ENCODE measurements at places on chromosomes 6 and 20.
A peak's percentile ranks its signal among the peaks of the same experiment; 100 is the strongest.

GRCh38 chr20:62500237-62500864 is 24.6 kb upstream of the GATA5 start:
- no peak for DNase-seq

DNA sequence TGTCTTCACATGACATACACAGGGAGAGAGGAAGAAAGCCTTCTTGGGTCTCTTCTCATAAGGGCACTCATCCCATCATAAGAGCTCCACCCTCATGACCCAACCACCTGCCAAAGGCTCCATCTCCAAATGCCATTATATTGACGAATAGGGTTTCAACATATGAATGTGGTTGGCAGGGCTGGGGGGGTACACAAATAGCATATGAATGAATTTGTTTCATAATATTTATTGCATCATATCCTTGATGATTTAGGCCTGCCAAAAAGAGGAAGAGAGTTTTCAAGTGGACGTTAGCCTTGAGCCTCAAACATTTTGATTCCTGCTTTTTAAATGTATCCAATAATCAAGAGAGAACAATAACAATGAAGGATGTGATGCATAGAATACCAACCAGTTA is 26.2 kb upstream of the OPRM1 start:
- no peak for DNase-seq

- DNase-seq, result no peak
Observed at GRCh38 chr20:38601216-38602184, at the start of gene ARHGAP40. TSS of gene ARHGAP40 (plus strand) at chr20:38601809.

DNA sequence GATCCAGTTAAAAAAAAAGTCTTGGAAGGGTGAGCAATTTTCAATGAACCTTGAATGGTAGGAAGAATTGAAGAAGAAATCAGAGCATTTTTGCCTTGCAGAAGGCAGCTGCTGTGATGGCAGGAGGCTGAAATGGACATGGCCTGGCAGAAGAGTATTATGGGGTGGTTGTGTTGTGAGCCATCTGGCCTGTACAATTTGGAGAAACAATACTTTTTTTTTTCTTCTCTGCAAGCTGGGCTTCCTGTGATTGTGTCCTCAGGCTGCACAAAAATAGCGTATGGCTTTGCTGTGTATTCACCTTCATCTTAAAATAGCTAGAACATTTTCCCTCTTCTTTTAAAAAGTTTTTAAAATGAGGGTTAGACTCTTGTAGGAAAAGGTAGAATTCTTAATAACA is 21.4 kb downstream of the SYCP2L start:
- DNase-seq, result no peak

- no peak for DNase-seq
Observed at GRCh38 chr6:38715016-38715689, at the start of gene DNAH8. TSS of gene DNAH8 (plus strand) at chr6:38715311. CDS start at chr6:38722810, 7,499 bp downstream.

- DNase-seq, result no peak
Observed at GRCh38 chr6:132456700-132457143, 55.4 kb upstream of the MOXD1 start.

DNA sequence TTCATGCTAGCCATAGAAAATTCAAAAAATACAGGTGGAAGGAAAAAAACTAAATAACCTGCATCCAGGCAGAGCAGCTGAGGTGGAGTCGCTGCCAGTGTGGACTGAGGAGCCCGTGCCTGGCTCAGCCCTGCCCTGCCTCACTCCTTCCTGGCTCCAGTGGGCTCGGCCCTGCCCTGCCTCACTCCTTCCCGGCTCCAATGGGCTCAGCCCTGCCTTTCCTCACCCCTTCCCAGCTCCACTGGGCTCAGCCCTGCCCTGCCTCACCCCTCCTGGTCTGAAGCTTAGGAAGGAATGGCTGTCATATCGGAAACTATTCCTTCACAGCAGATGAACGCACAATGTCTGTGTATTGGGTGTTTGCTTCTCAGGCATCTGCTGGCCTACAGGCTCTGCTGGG is 142.1 kb downstream of the SMOC2 start:
- no peak for DNase-seq

GRCh38 chr6:74939151-74939708 is 266.6 kb downstream of the COL12A1 start:
- DNase-seq, result no peak

DNA sequence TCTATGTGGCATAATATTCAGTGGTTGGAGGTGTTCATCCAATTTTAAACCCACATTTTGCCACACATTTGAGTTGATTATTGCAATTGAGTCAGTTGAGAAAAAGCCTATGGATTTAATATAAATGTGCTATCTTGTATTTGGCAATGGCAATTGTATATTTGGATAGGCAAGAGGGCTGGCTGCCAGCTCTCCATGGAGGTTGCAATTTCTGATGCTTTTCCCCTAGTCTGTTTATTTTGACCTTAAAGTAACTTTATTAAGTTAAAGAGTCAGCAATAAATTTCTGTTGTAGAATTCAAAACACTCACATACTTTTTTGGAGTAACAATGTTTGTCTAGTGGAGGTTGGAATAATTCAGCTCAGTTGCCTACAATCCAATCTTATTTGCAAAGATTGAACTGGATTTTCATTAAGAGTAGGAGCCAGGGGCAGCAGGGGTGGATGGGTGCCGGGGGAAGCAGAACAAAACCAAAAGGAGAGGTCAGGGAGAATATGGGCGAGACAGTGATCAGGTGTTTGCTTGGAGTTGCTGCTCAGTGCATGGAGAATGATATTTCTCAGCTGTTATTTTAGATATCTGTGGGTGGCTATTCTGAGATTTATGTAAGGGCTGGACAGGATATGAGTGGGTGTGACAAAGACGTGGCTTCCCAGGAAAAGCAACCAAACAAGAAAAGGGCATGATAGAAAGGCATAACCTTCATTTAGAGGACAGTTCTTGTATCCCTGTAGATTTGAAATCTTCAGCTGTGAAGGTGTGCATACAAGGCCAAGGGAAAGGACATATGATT is 163.0 kb downstream of the HDGFL1 start:
- no peak for DNase-seq

DNA sequence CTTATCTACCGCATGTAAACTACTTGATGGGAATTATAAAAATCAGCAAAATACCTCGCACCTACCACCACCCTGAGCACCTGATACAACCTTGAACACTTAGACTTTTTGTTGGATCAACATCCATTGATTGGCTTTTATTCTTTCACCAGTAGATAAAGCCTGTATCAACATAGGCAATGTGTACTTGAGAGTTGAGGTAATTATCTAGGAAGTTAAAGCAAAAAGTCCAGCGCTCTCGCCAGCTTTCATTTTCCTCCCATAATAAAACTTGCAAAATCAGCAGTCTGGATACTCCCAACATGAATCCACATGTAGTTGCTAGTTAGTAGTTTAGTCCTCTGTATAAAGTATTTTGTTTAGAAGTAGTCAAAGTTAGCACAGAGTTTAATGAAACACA is 132.0 kb upstream of the PRDM1 start:
- no peak for DNase-seq

DNA sequence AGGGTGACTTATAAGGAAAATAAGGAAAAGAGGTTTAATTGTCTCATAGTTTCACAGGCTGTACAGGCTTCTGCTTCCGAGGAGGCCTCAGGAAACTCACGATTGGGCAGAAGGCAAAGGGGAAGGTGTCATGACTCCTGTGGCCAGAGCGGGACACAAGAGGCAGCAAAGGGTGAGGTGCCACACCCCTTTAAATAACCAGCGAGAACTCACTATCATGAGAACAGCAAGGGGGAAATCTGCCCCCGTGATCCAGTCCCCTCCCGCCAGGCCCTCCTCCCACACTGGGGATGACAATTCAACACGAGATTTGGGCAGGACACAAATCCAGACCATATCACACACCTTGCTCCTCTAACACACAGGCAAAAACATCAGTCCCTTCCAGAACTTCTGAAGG is 254.0 kb downstream of the DLL1 start:
- peak; percentile 60 for DNase-seq

DNA sequence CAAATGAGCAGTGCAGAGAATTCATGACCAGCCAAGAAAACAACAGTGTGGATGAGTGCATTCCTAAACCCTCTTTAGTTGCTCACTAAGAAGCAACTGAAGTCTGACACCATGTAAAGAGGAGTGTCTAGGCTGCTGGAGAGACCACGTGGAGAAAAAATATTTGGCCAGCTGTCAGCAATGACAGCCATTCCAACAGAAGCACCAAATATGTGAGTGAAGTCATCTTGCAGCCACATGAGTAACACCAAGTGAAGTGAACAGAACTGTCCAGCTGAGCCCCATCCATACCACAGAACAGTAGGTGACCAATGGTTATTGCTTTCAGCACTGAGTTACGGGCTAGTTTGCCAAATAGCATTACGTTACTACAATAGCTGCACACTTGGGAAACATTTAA is 89.4 kb downstream of the TBXT start:
- no peak for DNase-seq

DNA sequence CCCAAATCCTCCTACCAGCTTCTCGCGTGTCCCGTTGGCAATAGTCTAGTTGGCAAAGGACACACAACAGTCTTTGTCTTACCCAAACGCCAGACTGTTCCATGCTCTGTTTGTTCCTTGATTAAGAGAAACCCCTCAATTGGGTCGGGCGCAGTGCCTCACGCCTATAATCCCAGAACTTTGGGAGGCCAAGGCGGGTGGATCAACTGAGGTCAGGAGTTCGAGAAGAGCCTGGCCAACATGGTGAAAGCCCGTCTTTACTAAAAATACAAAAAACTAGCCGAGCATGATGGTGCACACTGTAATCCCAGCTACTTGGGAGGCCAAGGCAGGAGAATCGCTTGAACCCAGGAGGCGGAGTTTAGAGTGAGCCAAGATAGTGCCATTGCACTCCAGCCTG is 153.7 kb downstream of the GRM4 start:
- peak; percentile 55 for DNase-seq

GRCh38 chr6:140124498-140124897 is 750.0 kb upstream of the CITED2 start:
- DNase-seq, result no peak

- DNase-seq, result no peak
Observed at GRCh38 chr20:32621071-32621890, 36.1 kb upstream of the NOL4L start.

GRCh38 chr6:9139746-9140145 is 704.4 kb upstream of the SLC35B3 start:
- DNase-seq, result no peak

GRCh38 chr6:162157167-162157870 is 570.2 kb downstream of the PRKN start:
- DNase-seq, result no peak

DNA sequence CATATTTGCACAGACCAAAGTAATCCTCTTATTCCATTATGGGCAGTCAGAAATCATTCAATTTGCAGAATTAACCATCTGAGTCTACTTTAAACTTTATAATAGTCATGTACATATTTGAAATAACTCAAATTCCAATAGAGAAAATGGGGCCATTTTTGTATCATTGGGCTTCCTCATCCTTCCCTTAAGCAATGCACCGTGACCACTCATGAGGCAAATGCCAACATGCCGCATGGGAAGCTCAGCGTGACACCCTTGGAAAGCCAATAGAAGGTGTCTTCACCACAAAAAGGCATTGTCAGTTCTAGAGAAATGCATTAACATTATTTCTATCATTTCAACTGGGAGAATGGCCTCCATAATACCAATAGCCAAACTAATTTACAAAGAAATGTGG is 38.5 kb downstream of the SIM1 start:
- no peak for DNase-seq

DNA sequence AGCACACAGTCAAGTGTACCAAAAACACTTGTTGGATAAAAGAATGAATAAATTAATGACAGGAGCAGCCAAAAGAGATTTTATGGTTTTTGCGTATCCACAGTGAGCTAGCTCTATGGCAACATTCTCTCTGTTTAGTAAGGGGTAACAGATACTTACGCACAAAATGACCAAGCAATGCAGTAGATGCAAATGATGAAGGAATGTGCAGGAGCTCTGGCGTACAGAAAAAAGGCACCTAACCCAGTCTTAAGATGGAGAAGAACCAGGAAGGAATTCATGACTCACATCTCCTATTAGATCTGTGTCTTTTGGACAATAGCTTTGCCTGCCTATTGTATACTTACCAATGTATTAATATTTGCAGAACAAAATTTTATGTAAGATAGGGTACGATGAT is 191.9 kb upstream of the PREP start:
- no peak for DNase-seq

GRCh38 chr6:17908831-17909230 is 78.6 kb downstream of the KIF13A start:
- DNase-seq, result no peak

DNA sequence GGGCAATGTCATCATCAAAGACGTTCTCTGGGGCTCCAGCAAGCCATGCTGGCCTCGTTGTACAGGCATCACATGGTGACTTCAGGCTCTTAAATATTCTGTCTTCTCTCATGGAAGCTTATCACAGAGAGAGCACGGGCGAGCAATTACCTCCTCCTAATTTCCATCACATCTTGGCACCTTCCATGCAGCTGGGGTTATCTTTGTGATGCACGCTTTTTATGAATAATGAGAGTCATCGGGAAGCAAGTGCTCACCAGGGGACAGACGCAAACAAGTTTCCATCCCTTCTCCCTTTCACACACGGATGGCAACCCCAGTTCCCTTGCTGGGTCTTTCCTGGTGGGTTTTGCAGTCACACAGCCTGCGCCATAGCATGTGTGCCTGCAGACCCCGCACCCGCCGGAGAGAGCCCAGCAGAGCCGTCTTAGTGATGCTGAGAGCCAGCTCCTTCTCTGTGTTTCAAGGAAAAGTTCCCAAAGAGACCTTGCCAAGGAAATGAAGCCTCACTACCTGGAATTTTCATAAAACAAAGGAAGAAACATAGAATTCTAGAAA is 116.3 kb upstream of the AFDN start:
- peak; percentile 53 for DNase-seq

- no peak for DNase-seq
Observed at GRCh38 chr6:36850021-36850420, 10.8 kb upstream of the CPNE5 start.

DNA sequence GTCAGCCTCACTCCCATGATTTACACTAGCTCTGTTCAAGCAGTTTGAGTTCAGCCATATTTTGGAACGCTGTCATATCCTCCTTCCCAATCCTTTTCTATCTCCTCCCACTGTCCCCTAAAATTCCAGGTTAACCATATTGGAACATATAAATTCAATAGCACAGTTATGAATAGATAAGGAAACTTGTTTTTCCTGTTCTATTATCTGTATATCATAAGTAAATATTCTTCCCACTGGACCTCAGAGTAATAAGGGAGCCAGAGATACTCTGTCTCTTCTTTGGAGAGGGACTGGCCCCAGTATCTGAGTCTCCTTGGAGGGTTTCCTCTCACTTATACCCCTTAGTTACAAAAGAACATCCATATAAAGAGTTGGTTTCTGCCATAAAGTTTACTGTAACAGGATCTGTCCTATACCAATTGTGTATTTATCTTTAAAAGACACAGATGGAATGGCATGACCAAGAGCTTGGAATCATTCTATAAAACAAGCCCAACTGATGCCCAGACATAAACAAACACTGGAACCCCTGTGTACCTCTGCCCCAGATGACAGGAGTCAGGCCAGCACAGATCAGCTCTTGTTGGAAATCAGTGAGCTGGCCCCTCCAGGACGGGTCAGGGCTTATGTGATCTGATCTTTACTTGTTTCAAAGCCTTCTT is 67.1 kb downstream of the EPB41L2 start:
- no peak for DNase-seq

DNA sequence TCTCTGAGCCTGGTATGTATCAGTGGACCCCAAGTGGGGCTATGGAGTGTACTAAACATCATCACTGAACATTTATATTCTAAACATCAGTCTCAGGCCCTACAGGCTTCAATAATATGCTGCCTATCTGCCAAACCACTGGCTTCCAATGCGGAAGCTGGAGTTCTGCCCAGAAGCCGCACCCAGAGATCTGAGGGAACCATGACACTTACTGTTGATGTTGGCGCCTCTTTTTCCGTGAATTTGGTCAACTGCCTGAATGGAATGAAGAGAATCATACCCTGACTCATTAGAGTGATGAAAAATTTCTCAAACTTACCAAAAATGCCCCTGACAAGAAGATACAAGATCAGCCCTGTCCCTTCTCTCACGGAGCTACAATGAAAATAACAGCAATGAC is 66.2 kb downstream of the SLC22A23 start:
- no peak for DNase-seq

Measured in mesenteric fat pad (tissue), 1 donor.